Stimulated activated CD4-positive, alpha-beta T cell treated with anti-CD3 and anti-CD28 coated beads, Interleukin-2, amount 100 ng/mL, for 24 hours (primary cell): ENCODE measurements at places on chromosomes 5 and 9.

GRCh38 chr5:1729641-1730486, 69.8 kb downstream of the MRPL36 start:
- no peak for DNase-seq

GRCh38 chr9:13586587-13587374, 307.3 kb upstream of the MPDZ start:
- DNase-seq: no peak

DNA sequence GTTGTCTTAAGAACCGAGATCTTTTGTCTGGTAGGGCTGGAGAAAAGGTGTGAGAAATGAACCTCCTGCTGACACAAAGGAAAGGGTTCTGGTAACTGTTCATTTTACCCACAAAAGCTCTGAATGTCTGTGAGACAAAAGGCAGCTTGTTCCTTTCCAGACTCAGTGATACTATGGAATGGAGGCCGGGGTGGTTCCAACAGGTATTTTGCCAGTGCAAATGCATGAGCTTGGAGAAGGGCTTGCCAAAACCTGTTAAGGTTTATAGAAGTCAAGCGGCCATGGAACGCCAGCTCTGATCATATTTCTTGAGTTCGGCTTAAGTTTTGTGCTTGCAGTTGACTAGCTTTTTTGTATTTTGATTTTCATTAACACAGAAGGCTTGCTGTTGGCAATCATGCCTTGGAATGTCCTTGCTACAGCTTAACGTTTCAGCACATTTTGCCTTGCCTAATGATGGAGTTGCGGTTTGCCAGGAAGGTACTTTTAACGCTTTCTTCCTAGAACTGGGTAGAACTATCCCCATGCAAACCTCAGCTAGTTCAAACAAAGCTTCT, 328.6 kb downstream of the PIK3R1 start:
- no peak for DNase-seq

- DNase-seq: no peak
Observed at GRCh38 chr5:176528761-176529115, 8.5 kb downstream of the RNF44 start.

- DNase-seq: no peak
Observed at GRCh38 chr9:123679330-123679987, 250.5 kb downstream of the DENND1A start.

GRCh38 chr9:135376511-135377265, 102.9 kb upstream of the PPP1R26 start:
- DNase-seq: no peak

DNA sequence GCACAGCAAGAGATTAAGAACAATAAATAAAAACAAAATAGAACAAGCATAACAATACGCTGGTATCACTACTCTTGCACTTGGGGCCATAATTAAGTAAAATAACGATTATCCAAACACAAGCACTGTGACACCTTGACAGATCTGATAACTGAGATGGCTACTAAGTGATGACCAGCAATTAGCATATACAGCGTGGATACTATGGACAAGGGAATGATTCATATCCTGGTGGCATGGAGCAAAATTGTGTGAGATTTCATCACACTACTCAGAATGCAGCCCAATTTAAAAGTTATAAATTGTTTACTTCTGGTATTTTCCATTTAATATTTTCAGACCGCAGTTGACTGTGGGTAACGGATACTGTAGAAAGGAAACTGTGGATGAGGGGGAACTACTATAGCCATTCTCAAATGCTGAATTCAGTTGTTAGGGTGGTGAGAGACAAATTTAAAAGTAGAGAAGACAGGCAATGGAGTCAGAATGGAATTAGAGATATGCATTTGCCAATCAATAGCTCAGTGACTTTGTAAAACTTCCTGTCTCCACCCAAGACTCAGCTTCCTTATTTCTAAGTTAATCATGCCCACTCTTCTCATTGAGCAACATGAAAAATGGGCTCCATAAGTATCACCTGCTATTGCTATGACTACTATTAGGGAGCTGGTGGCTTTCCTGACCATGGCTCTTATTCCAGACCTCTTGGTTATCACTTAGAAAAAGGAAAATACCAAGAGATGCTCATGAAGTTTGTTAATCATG, 300.8 kb downstream of the TRIM32 start:
- DNase-seq: no peak

DNA sequence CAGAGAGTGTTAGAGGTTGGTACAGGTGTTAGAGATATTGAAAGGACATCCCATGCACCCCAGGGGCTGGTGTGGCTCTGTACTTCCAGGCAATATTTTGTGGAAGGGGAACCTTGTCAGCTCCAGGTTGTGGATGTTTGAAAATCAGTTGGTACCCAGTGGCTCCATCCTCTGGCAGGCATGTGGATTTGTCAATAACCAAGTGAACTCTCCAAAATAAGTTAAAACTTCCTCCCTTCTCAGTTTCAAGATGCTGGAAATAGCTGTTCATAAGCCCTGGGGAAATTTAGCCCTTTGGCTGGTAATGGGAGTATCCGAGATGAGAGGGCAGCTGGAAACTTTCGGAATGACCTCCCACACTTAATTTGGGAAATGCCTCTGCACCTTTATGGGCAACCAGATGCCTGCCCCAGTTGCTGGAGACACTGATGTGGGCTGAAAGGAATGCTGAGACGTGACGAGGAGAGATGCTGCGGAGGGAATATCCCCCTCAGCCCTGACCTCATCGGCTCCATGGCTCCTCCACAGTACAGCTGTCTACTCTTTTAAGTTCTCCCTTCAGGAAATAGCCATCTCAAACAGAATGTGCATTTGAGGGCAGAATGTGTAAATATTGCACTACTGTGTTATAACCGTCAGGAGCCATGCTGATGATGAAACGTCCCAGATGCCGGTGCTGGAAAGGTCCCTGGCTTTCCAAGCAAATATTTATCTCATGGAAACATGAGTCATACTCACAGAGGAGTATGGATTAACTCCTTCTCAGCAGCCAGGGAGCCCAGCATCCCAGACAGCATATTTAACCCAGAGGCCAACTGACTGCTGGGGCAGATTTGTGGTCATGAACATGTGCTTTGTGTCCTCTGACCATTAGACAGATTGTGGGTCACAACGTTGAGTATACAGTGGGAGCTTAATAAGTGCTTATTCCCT, 29.5 kb downstream of the TGFBI start:
- no peak for DNase-seq

- no peak for DNase-seq
Observed at GRCh38 chr9:95045751-95046150, 271.8 kb downstream of the FANCC start.

- DNase-seq: no peak
Observed at GRCh38 chr9:109886041-109886440, 106.0 kb downstream of the PALM2AKAP2 start.
